ENCODE measurements at places on chromosomes 16 and 17. TPM values are rescaled to one million over a fixed set of nuclear protein-coding genes. Genes with fewer than 3 reads are reported as not detected.

Gene SEBOX
- not detected for total RNA-seq

- H3K27ac ChIP-seq: no peak overlapping the region
- DNase-seq: no peak
- no peak overlapping the region for H3K4me3 ChIP-seq
Measured at GRCh38 chr17:50785946-50786570, 18.7 kb upstream of the ANKRD40CL start.

Gene ACSM2B
- not detected for total RNA-seq

DNA sequence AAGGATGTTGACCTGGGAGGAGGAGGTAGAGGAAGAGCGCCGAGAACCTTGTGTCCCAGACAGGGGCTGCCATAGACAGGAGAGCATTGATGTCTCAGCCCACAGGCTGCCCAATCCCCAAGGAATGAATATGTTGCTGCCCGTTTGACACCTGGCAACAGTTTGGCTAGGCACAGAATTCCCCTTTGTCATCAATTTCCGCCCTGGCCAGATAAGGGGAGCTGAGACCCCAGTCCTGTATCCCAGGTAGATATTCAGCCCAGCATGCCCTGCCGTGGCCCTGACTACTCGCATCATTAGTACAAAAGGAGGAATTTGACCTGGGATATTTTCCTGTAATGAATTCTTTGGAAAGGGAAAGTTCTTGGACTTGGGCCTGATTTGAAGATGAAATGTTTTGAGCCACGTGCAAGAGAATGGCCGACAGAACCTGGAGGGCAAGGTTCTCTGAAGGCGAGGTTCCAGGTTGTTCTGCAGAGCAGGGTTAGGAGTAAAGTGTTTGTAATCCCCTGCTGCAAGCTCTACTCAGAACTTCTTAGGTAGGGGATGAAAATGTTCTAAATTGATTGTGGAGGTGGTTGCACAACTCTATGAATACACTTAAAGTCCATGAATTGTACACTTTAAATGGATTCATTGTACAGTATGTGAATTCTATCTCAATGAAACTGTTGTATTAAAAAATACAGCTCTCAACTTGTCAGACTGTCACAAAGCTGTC, 108.8 kb downstream of the SOCS1 start:
- peaks cover under 1% of the 10 kb centered on the region for H3K4me1 ChIP-seq
- peaks cover 7% of the 10 kb centered on the region for H3K36me3 ChIP-seq
- no peak for DNase-seq
- no peak overlapping the region for H3K4me3 ChIP-seq
- H3K27me3 ChIP-seq: no peaks in the 10 kb centered on the region

DNA sequence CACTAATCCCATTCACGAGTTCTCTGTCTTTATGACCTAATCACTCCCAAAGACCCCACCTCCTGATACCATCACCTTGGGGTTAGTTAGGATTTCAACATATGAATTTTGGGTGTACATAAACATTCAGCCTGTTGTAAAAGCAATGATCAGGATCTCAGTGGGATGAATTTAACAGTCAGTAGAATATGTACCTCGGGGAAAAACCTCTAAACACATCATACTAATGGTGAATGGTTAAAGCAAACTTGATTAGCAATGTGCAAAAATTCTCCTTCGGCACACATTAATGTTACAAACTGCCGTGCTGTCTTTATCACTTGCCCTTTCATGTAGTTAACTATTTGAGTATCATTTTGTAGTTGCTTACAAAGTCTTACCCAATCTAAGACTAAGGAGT, 10.2 kb downstream of the RNF112 start:
- H3K27ac ChIP-seq: no peak overlapping the region
- H3K4me3 ChIP-seq: no peak overlapping the region
- no peaks in the 10 kb centered on the region for H3K36me3 ChIP-seq
- no peaks in the 10 kb centered on the region for H3K27me3 ChIP-seq
- H3K4me1 ChIP-seq: no peaks in the 10 kb centered on the region

Data from endodermal cell (in vitro differentiated cells).